Right atrium auricular region (tissue), 2 donors: ENCODE measurements at places on chromosomes 2 and 18. TPM values are rescaled to one million over a fixed set of nuclear protein-coding genes. Genes with fewer than 3 reads are reported as not detected.
A peak's percentile ranks its signal among the peaks of the same experiment; 100 is the strongest.

The KCNK3 gene
- total RNA-seq: 50.0 TPM

The SERPINB12 gene
- total RNA-seq: not detected

The TUBA4B gene
- total RNA-seq: not detected

The MYOM1 gene
- 410 TPM for total RNA-seq

The ALPP gene
- not detected for total RNA-seq

The PDCD1 gene
- total RNA-seq: 1.0 TPM

The LYPD1 gene
- not detected for total RNA-seq

The MYL12B gene
- 231 TPM for total RNA-seq

The DUSP19 gene
- 5.5 TPM for total RNA-seq

The AGBL5 gene
- total RNA-seq: 9.3 TPM

The PROM2 gene
- 0.35 TPM for total RNA-seq

GRCh38 chr2:166768393-166769123 lies 119.7 kb upstream of the XIRP2 start:
- no peak for DNase-seq

DNA sequence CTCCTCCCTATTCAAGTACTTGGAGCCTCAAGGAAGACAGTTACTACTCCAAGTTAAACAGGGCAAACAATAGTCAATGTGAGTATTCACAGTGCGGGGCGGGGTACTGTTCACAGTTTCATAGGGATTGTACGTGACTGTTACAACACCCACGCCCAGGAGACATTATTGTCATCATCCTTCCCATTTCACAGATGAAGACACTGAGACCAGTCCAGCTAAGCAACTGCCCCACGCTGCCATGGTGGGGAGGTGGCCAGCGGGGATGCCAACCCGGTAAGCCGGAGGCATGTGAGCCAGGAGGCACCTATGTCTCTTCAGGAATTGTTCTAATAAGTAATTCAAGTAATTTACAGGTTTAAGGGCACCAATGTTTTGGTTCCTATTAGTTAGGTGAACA lies 982 bp downstream of the HJURP start:
- no peak for DNase-seq

DNA sequence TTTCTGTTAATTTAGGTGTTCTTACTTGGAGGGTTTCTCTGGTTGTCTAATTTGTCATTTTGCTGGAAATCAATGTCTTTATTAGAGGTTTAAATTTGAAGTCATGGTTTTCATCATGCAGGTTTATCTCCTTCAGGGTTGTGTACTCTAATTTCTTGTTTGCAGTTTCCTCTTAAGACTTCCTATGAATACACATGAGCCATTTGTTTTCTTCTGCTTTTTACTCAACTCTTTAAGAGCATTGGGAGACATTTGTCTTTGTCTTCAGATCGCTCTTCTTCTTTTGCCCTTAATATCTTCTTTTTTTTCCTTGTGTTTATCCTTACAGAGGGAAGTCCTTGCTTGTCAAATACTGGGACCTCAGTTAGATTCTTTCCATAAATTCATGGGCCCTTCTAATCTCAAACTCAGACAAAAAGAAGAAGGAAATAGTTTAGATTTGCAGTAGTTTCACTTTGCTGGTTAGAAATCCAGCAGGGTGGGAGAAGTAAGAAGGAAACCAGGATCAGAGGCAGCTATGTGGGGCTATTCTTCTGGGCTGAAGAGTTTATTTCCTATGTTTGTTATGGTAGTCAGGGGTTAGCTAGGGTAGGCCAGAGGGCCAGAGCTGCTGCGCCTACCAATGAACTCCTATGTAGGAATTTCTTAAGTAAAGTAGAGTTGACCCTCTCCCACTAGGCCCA lies 176.6 kb downstream of the DYSF start:
- DNase-seq: no peak

GRCh38 chr18:6373187-6373586 lies 41.5 kb downstream of the L3MBTL4 start:
- DNase-seq: no peak

DNA sequence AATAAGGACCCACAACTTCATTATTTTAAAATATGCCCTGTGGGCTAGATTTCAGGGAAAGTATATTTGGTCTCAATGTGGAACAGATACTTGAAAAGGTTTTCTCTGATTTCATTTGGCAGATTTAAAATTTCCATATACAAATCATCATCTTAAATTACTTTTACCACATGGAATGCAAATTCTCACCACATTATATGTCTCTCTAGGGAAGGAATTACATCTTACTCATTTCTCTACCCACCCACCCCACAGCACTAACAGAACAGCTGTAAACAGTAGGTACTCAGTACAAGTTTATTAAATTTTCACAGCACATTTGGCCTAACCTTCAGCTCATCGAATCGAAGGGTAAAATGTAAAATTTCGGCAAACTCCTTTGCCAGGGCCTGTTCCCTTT lies 104.0 kb downstream of the CYRIA start:
- no peak for DNase-seq

- DNase-seq: no peak
Measured at GRCh38 chr2:158999458-158999857, 31.0 kb downstream of the TANC1 start.

DNA sequence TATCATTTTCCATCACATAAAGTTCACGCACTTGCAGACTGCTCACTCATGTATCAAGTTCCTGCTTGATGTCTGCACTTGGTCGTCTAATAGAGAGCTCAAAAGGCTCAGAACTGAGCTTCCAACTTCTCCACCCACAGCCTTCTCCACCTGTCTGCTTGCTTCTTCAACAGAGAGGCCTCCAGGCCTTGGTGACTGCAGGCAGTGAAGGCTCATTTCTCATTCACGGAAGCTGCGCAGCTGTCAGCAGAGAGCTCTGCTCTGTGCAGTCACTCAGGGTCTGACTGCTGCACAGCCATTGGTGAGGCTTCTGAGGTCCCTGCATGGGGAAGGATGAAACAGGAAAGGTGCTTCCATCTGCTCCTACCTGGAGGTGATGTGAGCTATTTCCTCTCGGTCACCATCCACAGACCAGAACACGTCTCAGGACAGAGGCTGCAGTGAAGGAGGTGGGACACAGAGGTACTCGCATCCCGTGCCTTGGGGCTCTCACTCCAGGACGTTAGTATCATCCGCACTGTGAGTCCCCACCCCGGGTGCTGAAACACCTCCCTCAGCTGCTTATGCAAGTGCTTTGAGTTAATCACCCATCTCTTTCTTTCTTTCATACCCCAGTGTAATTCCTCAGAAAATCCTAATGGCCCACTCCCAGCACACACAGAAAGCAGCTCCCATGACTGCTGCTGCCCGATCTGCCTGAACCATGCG lies 126.2 kb downstream of the TMEM18 start:
- DNase-seq: no peak

DNA sequence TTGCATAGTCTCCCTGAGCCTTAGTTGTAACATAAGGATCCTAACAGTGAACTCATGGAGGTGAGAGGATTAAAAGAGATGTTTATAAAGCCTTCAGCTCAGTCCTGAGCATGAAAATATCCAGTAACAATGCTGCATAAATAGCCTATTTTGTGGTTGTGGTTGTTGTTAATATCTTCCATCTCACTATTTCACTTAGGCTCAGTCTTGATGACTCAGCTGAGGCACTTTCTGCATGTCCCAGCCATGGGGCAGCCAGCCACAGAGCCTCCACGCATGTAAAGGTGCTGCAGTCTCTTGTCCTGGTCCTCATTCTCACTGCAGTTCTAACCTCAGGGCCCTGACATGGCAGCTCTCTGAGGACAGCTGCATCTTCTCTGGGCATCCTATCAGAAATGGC lies 218.8 kb upstream of the PKDCC start:
- no peak for DNase-seq

GRCh38 chr2:86138736-86139625 lies 32.9 kb downstream of the PTCD3 start:
- DNase-seq: no peak

DNA sequence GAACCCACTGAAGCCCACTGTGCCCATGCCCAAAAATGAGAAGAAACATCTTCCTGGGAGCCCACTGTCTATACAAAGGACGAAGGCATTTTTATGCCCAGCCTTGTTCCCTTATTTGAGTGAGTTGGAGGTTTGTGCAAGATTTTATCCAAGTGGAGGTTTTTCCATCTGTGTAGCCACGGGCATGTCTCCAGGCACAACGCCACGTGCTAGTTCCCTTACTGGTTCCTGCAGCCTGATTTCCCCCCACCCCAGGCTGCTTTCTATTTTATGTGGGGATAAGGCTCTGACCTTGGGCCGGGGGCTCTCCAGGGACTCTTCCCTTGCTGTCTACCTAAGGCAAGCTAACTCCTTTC lies 22.2 kb upstream of the TXNL4A start:
- no peak for DNase-seq

DNA sequence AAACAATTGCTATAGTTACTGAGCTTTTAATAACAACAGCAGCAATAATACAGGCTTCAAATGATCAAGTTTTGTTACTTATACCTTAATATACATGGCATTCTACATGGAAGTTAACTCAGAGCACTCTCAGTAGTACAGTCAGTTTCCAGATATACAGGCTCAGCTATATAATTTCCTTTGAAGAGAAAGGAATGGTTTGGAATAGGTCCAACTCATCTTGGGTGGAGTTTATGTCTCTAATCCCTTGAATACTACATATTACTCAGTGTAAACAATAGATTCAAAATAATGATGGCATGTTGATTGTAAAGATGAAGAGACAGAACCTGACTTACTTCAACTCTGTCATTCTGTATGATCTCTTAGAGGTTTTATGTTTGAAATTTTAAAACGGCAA lies 174.9 kb downstream of the EPHA4 start:
- no peak for DNase-seq

DNA sequence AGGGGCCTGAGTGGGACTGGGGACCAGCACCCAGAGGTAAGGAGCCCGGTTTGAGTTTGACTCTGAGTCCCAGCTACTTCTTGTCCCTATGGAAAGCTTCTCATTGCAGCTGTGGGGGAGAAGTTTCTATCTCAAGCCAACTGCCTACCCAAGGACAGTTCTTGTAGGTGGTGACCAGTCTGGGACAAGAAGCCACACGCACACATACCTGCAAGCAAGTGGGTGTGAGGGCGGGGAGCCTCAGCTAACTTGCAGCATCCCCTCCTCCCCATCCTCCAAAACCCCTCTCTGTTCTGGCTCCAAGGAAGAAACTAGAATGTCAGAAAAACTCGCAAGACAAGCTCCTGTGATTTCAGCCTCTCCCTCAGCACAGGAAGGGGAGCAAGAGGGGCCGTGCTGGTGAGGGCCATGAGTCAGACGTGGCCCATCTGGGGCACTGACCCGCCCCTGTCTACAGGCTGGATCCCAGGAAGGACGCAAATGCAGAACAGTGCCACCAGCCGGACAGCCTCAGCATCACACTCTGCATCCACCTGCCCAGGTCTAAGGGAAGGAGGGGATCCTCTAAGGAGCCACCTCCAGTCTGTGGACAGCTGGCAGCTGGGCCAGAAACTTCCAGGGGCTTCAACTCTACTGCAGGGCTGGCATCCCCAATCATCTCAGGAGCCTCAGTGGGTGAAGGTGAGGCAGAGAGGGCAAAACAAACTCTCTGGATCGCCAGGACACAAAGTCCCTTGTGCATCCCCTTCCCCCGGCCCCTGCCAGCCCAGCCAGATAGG lies 103.4 kb downstream of the TNS1 start:
- DNase-seq: peak; percentile 91

DNA sequence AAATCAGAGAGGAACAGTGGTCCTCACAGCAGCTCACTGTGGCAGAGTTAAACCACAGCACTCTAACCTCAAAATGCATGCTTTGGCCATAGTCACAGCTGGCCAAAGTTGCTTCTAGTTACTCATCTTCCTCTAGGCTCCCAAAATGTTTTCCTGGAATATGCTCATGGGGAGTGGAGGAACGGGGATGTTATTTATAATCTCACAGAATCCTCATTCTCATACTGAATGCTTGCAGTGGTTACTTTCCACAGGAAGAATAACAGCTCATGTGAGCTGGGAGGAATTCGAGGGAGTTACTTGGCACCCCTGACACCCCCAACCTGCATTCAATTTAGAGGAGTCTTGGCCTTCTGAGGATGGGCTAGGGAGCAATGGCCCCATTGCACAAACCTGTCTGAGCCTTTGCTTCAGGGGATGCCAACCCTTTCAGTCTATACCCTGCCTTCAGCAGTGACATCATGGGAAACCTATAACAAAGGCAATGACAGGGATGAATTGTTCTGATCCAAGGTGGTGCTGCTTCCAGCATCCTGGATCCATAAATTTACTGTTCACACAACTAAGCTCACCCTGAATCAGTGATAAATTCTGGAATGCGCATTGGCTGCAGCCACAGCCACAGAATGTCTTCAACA lies 22.4 kb upstream of the CCBE1 start:
- DNase-seq: no peak

- no peak for DNase-seq
Measured at GRCh38 chr2:70947556-70948184, 12.0 kb downstream of the ATP6V1B1 start.

DNA sequence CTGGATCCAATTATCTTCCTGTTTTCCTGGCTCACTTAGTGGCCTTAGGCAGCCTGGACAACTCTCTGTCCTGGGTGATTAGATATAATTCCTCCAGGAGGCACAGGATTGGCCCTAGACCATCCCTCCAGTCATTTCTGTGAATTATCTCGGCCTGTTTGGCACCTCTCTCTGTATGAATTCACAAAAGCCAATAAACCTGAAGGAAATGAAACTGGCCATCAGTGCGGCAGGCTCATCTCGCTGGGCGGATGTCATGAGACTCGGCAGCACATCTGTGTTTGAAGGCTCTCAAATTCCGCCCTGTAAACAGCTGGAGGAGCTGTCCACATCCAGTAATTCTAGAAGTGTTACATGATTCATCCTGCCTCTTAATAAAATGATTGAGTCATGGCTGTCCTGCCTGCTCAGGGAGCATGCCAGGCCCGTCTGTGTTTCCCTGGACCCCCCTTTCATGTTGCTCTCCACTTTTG lies 38.6 kb downstream of the ACOXL start:
- DNase-seq: no peak

- no peak for DNase-seq
Measured at GRCh38 chr18:56196495-56197225, 441.7 kb downstream of the TXNL1 start.

DNA sequence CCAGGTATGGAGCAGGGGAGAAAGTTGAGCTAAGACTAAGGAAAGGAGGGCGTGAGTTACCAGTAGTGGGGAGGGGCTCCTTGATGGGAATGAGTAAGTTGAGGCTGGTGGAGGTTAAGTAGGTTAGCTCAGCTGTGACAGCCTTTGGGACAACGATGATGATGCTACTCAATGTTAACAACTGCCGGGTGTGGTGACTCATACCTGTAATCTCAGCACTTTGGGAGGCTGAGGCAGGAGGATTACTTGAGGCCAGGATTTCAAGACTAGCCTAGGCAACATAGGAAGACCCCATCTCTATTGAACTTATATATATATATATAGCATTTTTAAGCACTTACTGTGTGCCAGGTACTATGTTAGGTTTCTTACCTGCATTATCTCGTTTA lies 48.4 kb downstream of the HK2 start:
- no peak for DNase-seq

GRCh38 chr2:82120115-82120514 lies 1815.6 kb upstream of the LRRTM1 start:
- DNase-seq: no peak

- no peak for DNase-seq
Measured at GRCh38 chr2:71452565-71452964, 796 bp upstream of the DYSF start.

DNA sequence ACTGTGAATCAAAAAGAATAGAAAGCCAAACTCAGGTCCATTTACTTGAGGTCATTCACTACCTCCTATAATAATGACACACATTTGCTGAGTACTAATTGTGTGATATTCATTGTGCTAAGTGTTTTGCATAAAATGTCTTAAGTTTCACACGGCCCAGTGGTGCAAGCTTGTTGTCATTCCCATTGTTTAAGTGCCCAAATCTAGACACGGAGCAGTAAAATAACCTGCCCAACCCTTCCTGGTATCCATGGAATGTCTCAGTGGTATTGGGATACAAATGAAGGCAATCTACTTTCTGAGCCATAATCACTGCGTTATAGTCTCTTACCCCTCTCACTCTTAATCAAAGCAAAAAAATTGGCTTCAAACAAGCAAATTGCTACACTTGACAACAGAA lies 233.3 kb downstream of the NCKAP5 start:
- DNase-seq: no peak
